Left renal cortex interstitium (tissue), 4 donors: ENCODE measurements at places on chromosomes 2 and 18. TPM values are rescaled to one million over a fixed set of nuclear protein-coding genes. Genes with fewer than 3 reads are reported as not detected.

GRCh38 chr2:77028032-77028600, 494.1 kb downstream of the LRRTM4 start:
- DNase-seq: no peak

DNA sequence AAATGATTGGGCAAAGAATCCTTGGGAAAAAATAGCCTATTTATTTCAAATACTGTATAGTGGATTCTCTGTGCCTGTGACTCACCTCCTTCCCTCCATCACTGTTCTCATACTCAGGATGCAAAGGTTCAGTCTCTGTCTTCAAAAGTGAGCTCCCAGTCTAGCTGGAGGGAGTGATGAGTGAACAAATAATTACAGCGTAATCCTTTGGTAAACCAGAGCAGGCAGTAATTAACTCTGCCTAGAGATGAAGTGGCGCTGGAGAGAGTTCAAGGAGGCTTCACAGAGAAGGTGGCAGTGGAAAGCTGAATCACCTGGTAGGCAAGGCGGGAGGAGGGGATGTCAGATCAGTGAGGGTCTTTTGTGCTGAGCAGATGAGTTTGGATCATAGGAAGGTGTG, 6.5 kb downstream of the DGUOK start:
- no peak for DNase-seq

DNA sequence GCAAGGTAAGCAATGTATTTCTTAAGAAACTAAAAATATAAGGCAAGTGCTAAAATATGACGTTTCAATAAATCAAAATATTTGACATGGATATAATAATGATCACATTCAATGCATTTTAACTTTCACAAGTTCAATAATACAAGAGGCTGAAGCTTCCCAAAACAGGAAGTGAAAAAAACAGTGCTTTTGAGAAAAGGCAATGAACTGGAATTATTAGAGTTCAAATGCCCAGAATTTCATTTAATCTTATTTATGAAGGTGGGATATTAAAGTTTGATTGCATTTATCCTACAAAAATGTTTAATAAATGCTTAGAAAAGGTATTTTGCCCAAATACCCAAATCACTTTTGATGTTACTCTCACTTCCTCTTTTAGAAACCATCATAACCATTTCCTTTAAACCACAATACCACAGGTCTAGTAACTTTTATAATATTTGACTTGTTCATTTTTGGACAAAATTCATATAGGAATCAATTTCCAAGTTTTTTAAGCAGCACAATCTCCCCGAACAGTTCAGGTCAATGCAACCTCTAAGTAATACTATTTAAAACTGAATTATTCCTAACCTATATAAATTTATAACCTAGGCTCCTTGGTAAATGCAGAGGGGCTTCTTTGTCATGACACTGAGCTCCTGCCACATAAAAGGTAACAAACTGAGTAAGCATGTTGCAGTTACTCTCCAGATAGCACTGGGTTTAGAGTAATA, 2.1 kb downstream of the NCKAP1 start:
- DNase-seq: no peak

GRCh38 chr2:42105330-42106256, 57.8 kb downstream of the PKDCC start:
- no peak for DNase-seq

- no peak for DNase-seq
These were observed 177.9 kb upstream of the LRP1B start for GRCh38 chr2:142308744-142309143.

- DNase-seq: no peak
These were observed 92.4 kb downstream of the KLHL29 start for GRCh38 chr2:23477392-23477791.

DNA sequence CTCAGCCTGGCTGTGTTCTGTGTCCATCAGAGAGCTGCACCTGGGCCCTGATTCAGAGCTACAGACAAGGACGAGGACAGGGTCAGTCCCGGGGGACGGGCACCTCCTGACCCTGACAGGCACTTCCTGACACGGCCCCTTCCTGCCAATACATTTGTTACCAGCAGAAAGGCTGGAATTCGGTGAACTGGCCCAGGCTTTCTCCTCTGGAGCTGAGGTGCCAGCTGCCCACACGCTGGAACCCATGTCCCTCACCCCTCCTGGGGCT, 12.3 kb upstream of the ZNF519 start:
- DNase-seq: no peak

GRCh38 chr2:9547262-9547991, 8.2 kb downstream of the ADAM17 start:
- no peak for DNase-seq

GRCh38 chr2:55949211-55949610, 25.6 kb upstream of the EFEMP1 start:
- no peak for DNase-seq

- no peak for DNase-seq
These were observed 85.8 kb upstream of the XIRP2 start for GRCh38 chr2:166802475-166802874.

- no peak for DNase-seq
These were observed 104.6 kb upstream of the CTDP1 start for GRCh38 chr18:79574938-79575525.

GRCh38 chr2:134271758-134272157, 17.9 kb downstream of the MGAT5 start:
- DNase-seq: no peak

DNA sequence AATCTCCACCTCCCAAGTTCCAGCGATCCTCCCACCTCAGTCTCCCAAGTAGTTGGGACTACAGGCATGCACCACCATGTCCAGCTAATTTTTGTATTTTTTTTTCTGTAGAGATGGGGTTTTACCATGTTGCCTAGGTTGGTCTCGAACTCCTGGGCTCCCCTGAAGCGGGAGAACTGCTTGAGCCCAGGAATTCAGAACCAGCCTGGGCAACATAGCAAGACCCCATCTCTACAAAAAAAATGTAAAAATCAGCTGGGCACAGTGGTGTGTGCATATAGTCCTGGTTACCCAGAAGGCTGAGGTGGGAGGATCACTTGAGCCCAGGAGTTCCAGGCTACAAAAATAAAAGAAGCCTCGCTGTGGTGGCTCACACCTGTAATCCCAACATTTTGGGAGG, 12.0 kb upstream of the ZNF532 start:
- DNase-seq: no peak

- no peak for DNase-seq
These were observed 32.3 kb downstream of the SPAST start for GRCh38 chr2:32095671-32096070.

- DNase-seq: no peak
These were observed 23.6 kb downstream of the KCNE4 start for GRCh38 chr2:223075301-223076270.

- DNase-seq: no peak
These were observed 103.5 kb upstream of the PKDCC start for GRCh38 chr2:41944220-41944880.

The ZNF804A gene
- polyA plus RNA-seq: 2.0 TPM

The SLC4A5 gene
- 4.6 TPM for polyA plus RNA-seq

The LAMA1 gene
- 66.1 TPM for polyA plus RNA-seq

The CLEC4F gene
- polyA plus RNA-seq: 0.08 TPM

The MEIS1 gene
- 144 TPM for polyA plus RNA-seq

The ABCG5 gene
- polyA plus RNA-seq: 0.54 TPM

The CHRND gene
- polyA plus RNA-seq: 0.92 TPM

The HOXD1 gene
- 9.7 TPM for polyA plus RNA-seq

The ZC3H6 gene
- 8.4 TPM for polyA plus RNA-seq

The KLHL30 gene
- 0.41 TPM for polyA plus RNA-seq

The HOXD13 gene
- polyA plus RNA-seq: 0.65 TPM

The SLC14A1 gene
- 4.8 TPM for polyA plus RNA-seq
